ENCODE measurements at places on chromosomes 3 and 15.

GRCh38 chr3:10928961-10929471 lies 63.5 kb upstream of the SLC6A1 start:
- H3K27me3 ChIP-seq, result no peaks in the 10 kb centered on the region
- H3K4me1 ChIP-seq, result peaks cover 8% of the 10 kb centered on the region
- H3K27ac ChIP-seq, result no peak overlapping the region
- H3K4me3 ChIP-seq, result no peak overlapping the region

DNA sequence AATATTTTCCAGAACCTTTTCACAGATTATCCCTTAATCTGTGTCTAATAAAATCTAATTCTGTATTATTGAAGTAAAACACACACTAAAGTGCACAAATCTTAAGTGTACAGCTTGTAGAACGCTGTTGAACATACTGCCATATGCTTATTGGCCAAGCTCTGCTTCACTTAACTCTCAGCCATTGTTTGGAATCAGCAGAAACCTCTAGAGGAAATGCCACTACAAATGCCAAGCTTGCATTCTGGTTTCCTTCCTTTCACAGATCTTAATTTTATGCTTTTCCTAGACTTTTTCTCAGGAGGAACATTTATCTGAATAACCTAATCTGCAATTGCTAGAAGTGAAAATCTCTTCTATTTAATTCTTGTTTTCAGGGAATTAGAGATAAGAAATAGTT lies 10.1 kb downstream of the MNS1 start:
- H3K36me3 ChIP-seq, result no peaks in the 10 kb centered on the region
- no peaks in the 10 kb centered on the region for H3K27me3 ChIP-seq
- H3K4me3 ChIP-seq, result no peak overlapping the region
- DNase-seq, result no peak

DNA sequence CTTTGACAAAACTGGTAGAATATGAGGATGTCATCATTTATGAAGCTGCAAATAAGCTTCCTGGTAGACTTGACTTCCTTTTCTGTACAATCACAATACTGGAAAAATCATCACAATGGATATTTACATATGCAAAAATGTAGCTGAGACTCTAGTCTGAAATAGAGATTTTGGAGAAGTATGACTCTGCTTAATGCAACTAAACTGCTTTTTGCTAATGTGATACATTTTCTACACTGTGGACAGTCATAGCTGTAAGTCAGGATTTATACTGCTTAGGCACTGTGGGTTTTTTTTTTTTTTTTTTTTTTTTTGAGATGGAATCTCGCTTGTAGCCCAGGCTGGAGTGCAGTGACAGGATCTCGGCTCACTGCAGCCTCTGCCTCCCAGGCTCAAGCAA lies 34.5 kb upstream of the ST3GAL6 start:
- H3K4me1 ChIP-seq, result peaks cover 8% of the 10 kb centered on the region
- H3K4me3 ChIP-seq, result no peak overlapping the region
- H3K36me3 ChIP-seq, result no peaks in the 10 kb centered on the region
- no peak for DNase-seq
- H3K27ac ChIP-seq, result no peak overlapping the region
- H3K27me3 ChIP-seq, result peaks cover 6% of the 10 kb centered on the region

DNA sequence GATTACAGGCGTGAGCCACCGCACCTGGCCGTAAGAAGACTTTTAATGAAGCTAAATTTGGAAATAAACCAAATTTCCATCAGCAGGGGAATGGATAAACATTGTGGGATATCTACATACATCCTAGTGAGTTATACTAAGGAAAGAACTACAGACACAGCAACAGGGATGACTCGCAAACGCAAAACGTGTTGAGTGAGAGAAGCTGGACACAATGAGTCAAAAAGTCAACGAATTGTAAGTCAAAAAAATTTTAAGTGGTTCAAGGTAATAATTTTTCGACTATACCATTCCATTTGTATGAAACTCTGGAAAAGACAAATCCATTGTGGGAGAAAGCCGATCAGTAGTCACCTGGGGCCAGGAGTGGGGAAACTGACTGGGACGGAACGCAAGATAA lies 19.9 kb downstream of the PLA2G4F start:
- H3K4me1 ChIP-seq, result peaks cover 19% of the 10 kb centered on the region
- no peak overlapping the region for H3K4me3 ChIP-seq
- no peaks in the 10 kb centered on the region for H3K27me3 ChIP-seq
- DNase-seq, result no peak
- H3K36me3 ChIP-seq, result no peaks in the 10 kb centered on the region

DNA sequence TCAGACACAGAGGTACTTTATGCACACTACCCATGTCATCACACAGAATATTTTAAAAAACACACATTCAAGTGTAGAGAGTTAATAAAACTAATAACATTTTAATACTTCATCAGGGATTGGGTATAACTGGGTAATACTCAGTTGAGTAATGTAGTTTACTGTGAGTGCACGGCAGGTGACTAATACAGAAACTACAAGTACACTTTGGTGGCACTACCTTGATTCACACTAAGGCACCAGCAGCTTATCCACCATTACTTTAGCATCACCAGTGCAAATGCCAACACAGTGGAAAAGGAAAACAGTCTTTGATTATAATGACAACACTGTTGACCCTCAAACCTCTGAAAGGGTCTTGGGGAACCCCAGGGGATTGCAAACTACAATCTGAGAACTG lies 33.6 kb downstream of the ZNF280D start:
- no peak overlapping the region for H3K27ac ChIP-seq
- no peak overlapping the region for H3K4me3 ChIP-seq
- no peaks in the 10 kb centered on the region for H3K27me3 ChIP-seq
- DNase-seq, result no peak

DNA sequence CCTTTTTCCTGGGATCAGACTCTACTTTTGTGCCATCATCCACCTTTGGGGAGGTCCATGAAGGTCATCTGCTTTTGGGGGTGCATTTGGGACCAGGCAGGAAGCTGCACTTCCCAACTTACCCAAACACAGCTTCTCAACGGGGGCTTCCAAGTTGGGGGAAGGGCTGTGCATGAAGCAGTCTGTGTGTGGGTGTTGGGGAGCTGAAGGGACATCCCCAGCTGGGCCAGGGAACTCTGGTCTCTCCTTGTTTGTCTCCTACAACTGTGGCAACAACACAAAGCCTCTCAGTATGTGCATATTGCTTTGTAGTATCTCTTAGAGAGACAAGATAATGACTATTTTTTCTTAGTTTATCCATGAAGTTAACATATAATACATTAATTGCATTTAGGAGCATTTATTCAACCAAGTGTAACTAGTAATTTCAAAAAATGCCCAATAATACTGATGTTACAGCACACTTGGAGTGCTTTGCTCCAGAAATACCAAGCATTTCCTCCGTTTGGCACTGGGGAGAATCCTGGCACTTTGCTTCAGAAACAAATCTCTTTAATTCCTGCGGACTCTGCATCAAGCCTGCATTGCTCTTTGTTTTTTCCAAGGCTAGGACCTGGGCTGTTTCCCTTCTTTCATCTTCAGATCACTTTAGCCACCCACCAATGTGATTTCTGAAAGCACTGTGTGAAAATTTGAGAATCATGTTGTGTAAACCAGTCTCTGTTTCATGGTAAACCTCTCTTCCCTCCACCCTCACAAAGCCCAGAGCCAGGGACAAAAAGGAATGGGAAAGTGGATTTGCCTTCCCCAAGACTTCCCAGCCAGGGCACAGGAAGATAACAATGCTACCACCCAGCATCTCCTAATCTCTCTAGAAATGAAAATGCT lies 126.2 kb upstream of the PFN2 start:
- peak overlapping the region; percentile 6 for H3K4me3 ChIP-seq
- no peaks in the 10 kb centered on the region for H3K36me3 ChIP-seq
- H3K27me3 ChIP-seq, result no peaks in the 10 kb centered on the region

DNA sequence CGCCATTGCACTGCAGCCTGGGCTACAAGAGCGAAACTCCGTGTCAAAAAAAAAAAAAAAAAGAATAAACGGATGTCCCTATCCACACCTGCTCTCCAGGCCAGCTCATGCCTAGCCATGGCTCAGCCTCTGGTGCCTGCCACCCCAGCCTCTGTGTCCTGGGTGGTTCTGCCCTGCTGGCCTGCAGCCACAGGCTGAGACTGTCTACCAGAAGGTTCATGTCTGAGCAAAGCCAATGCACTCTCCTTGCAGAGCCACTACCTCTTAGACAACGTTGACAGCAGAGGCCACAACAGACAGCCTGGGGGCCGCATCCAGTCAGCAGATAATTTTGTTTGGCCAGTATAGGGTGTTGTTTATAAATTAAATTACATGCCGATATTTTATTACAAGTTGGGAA lies 127.7 kb downstream of the ASB7 start:
- no peaks in the 10 kb centered on the region for H3K4me1 ChIP-seq
- no peaks in the 10 kb centered on the region for H3K36me3 ChIP-seq

DNA sequence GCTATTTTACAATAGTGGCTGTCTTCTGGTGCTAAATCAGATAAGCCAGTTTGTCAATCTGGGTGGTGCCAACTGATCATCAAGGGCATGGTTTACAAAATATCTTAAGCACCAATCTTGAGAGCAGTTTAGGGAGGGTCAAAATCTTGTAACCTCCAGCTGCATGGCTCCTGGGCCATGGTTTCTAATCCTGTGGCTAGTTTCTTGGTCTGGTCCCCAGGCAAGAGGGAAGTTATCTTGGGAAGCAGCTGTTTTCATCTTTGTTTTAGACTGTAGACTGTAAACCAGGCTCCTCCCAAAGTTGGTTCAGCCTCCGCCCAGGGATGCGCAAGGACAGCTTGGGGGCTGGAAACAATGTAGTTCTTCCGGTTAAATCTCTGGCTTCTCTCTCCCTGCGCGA lies 166.8 kb downstream of the IL1RAP start:
- H3K4me1 ChIP-seq, result no peaks in the 10 kb centered on the region
- H3K27ac ChIP-seq, result no peak overlapping the region
- no peaks in the 10 kb centered on the region for H3K36me3 ChIP-seq
- DNase-seq, result no peak
- no peaks in the 10 kb centered on the region for H3K27me3 ChIP-seq

DNA sequence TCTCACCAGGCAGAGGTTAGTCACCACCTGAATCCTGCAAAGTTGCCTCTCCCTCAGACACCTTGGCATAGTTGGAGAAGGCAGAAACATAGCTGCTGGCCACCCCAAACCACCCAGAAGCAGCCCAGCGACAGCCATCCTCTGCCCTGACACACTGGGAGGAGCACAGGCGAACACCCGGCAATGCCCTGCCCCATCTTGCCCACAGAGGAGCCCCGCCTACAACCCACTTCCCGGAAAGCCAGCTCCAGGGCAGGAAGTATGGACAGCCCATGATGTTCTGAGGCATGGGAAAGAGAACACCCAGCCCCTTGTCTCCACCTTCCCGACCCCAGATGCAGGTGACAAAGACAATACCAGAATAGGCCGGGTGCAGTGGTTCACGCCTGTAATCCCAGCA lies 12.6 kb upstream of the SHISA5 start:
- no peak for DNase-seq
- H3K27ac ChIP-seq, result no peak overlapping the region
- no peaks in the 10 kb centered on the region for H3K36me3 ChIP-seq
- H3K4me1 ChIP-seq, result no peaks in the 10 kb centered on the region
- no peaks in the 10 kb centered on the region for H3K27me3 ChIP-seq

DNA sequence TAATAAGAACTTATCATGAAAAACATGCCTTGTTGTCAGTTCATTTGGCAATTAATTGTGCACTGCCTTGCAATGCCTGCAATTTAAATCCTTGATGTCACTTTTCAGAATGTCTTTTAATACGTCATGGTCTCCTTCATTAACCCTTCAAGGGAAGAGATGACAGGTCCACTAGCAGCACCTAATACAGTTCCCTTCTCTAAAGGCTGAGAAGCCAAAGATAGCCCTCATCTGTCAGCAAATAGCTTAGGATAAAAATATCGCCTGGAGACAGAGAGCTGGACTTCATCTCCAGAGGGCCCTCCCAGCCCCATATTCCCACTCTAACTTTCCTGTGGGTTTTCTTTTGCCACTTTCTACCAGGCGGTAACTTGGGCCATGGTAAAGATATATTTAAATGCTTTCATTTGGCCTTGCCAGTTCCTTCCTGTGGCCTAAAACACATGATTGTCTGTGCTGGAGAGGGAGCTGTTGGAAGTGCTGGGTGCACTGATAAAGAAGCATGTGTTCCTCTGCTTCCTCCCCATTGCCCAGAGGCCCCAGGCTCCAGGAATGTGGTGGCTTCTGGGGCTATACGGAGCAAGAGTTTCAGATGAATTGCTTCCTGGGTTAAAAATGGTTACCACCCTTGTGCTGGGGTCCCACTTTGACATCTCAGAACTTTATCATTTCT lies 76.3 kb upstream of the UMPS start:
- no peaks in the 10 kb centered on the region for H3K27me3 ChIP-seq
- H3K4me3 ChIP-seq, result no peak overlapping the region
- no peak overlapping the region for H3K27ac ChIP-seq

DNA sequence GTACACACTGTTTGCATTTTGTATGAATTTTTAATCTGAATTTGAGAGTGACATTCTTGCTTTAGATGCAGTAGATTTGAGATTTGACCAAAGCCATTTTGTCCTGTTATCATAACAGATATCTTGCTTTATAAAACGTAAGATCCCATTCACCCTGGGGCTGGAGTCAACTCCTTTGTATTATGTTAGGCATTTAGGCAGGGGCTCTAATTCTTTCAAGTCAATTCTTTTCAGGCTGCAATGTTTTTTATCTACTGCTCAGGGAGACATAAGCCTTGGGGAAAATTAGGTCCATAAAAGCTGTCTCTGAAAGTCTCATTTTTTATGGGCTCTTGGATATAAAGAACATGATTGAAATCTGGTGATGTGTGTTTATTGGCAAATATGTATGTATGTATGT lies 53.0 kb upstream of the CADPS start:
- H3K4me3 ChIP-seq, result no peak overlapping the region
- no peaks in the 10 kb centered on the region for H3K27me3 ChIP-seq
- no peaks in the 10 kb centered on the region for H3K36me3 ChIP-seq
- H3K4me1 ChIP-seq, result peaks cover 25% of the 10 kb centered on the region
- no peak for DNase-seq

DNA sequence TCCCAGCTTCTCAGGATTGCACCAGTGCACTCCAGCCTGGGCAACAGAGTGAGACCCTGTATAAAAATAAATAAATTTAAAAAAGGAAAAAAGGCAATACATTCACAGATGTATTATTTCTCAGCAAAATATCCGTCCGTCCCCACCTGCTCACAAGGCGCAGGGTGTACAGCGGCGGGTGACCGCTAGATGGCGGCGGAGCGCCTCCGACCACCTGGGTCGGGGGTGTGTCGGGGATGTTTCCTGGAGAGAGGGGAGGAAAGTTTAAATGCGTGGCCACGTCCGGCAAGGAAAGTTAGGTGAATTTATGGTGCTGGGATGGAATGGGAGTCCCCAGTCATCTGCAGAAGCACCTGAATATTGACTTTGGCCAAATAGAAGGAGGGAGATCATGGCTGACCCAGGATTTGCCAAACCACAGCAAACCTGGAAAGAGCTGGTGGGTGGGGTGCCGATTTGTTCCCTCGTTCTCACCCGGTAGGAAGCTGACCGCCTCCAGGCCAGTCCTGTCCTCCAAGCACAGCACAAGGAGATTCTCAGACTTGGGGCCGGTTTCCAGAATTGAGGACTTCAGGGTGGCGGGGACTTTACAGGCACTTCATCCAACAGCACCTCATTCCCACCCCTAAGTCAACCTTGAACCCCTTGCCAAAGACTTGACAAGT lies 88.3 kb downstream of the TMEM266 start:
- peaks cover 10% of the 10 kb centered on the region for H3K27me3 ChIP-seq
- no peak overlapping the region for H3K27ac ChIP-seq
- H3K36me3 ChIP-seq, result no peaks in the 10 kb centered on the region

Measured in neural progenitor cell (in vitro differentiated cells).